ENCODE measurements at places on chromosomes 16 and 17.

GRCh38 chr16:9123871-9124270 is 32.4 kb downstream of the HAPSTR1 start:
- no peak for DNase-seq

- DNase-seq = no peak
Measured at GRCh38 chr17:80425835-80426426, 11.0 kb downstream of the ENDOV start.

DNA sequence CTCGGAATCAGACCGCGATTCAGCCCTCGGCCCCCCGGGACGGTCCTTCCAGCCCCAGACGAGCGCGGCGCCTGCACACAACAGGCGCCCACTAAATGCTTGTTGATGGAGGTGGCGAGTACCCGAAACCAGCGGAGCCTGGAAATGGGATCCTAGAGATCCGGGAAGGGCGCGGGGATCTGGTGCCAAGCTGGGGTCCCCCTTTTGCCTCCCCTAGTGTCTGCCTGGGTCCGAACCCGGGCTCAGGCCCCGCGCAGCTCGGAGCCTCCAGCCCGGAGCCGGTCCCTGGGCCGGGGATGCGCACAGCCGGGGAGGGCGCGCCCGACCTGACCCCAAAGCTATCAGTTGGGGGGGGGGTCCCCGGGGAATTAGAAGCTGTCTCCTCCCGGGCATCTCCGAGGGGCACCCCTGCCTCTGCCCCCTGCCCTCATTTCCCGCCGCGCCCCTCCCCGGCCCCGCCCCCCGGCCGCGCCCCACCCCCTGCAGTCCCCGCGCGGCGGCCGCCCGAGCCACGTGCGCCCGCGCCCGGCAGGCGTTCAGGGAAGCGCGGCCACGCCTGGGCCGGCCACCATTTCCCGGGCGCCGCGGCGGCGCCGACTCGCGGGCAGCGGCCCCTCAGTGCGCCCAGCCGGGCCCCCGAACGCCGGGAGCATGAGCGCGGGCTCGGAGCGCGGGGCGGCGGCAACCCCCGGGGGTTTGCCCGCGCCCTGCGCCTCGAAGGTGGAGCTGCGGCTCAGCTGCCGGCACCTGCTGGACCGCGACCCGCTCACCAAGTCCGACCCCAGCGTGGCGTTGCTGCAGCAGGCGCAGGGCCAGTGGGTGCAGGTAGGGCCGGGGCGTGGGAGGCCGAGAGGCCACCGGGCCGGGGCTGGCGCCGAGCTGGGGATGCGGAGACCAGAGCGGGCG is at the start of gene CPNE7:
Gene CPNE7, plus strand, starts transcription at position 512 of the 906 bp plus-strand sequence. Its CDS starts 140 bp downstream, at position 652.
- no peak for DNase-seq

DNA sequence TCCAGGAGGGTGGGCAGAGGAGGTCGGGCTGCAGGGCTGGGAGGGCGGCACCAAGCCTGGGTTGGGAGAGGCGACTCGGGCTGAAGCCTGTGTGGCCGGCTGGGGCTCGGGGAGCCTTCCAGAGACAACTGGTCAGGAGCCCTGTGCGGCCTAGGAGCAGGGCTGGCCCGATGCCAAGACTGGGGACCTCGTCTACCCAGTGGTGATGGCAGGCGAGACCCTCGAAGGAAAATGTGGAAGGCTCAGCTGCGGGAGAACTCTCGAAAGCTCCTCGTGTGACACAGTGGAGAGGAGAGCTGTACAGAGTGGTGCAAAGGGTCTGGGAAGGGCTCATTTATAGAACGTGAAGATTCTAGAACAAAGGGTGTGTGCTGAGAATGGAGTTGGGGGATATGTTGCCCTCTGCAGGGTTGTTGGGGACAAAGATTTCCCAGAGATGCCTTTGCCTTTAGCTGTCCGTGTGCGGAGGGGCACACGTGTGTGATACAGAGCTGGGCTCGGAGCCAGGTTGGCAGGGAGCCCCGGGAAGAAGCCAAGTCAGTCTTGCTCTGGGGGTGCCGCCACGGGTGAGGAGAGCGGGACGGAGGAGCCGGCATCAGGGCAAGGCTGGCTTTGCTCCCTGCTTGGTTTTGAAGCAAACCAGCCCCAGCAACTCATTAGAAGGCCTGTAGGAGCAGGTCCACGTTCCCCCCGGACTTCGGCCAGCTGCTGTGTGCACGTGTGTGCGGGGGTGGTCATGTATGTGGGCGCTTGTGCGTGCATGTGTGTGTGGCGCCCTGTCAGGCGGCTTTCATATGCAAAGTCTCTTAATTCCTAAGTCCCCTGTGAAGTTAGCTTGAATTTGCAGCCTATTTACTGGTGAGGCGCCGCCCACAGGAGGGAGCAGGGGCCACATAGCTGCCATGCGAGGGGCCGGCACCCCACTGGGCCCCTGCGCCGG is 132.4 kb upstream of the CHMP6 start:
- DNase-seq = no peak

DNA sequence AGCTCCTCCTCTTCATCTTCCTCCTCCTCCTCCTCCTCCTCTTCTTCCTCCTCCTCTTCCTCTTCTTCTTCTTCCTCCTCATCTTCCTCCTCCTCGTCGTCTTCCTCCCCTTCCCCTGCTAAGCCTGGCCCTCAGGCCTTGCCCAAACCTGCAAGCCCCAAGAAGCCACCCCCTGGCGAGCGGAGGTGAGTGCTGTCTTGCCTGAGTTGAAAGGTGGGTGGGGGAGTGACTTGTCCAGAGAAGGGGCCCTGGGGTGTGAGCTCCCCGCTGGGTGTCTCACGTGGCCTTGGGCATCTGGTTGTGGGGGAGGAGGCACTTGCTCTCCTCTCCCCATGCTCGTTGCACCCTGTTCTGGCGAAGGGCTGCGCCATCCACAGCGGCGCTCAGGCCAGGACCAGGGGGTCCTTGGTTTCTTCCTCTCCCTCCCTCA is 8.0 kb downstream of the ELOB start:
- no peak for DNase-seq

GRCh38 chr16:73028721-73029361 is 19.1 kb downstream of the ZFHX3 start:
- DNase-seq = no peak

All from GOT3 (cell line).